PC-3 (cell line): ENCODE measurements at places on chromosomes 5 and 9. TPM values are rescaled to one million over a fixed set of nuclear protein-coding genes. Genes with fewer than 3 reads are reported as not detected.

DNA sequence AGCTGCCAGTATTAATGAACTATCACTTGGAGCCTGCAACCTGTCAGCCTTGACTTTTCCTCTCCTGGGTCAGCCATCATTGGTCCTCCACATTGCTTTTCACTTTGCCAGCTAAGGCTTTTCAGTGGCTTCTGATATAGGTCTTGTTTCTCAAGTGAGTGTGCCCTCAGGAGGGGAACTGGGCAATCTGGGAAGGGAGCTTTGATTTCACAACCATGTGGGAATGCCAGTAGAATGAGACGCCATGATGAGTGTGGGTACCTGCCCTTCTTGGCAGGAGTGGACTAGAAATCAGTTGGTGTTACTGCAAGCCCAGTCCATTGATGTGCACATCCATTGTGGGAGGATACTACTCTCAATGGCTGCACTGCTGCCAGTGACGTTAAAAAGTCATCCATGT, 54.1 kb downstream of the SH3GL2 start:
- DNase-seq = peak; percentile 8
- H3K27ac ChIP-seq = no peak overlapping the region
- H3K27me3 ChIP-seq = no peaks in the 10 kb centered on the region
- H3K4me3 ChIP-seq = no peak overlapping the region

GRCh38 chr9:131874447-131874846, 134.6 kb upstream of the RAPGEF1 start:
- H3K4me3 ChIP-seq = no peak overlapping the region
- H3K4me1 ChIP-seq = peaks cover 15% of the 10 kb centered on the region
- no peak for DNase-seq
- no peaks in the 10 kb centered on the region for H3K27me3 ChIP-seq

GRCh38 chr9:109506097-109506712, 8.1 kb upstream of the PTPN3 start:
- H3K4me1 ChIP-seq = peaks cover 19% of the 10 kb centered on the region
- H3K36me3 ChIP-seq = no peaks in the 10 kb centered on the region
- H3K27me3 ChIP-seq = no peaks in the 10 kb centered on the region
- peak; percentile 15 for DNase-seq
- no peak overlapping the region for H3K27ac ChIP-seq

GRCh38 chr5:146520731-146521130, 4.7 kb upstream of the GPR151 start:
- H3K27ac ChIP-seq = no peak overlapping the region
- peaks cover 3% of the 10 kb centered on the region; the same call in 1 of the 2 replicates for H3K4me1 ChIP-seq

- H3K27me3 ChIP-seq = no peaks in the 10 kb centered on the region
- no peak overlapping the region for H3K4me3 ChIP-seq
- H3K27ac ChIP-seq = no peak overlapping the region
- peak; percentile 53 for DNase-seq
Measured at GRCh38 chr9:82124090-82124489, 135.5 kb downstream of the SPATA31D1 start.

- H3K36me3 ChIP-seq = no peaks in the 10 kb centered on the region
- H3K4me1 ChIP-seq = no peaks in the 10 kb centered on the region
- no peak overlapping the region for H3K4me3 ChIP-seq
- no peaks in the 10 kb centered on the region; the same call in 1 of the 2 replicates for H3K27me3 ChIP-seq
- no peak for DNase-seq
- no peak overlapping the region for H3K27ac ChIP-seq
Measured at GRCh38 chr9:101706261-101706798, 32.1 kb downstream of the GRIN3A start.

TAF1L gene
- total RNA-seq = 0.23 TPM in 1 of 2 replicates, not detected in the other
